DMS 273 treated with DMSO at 0.1 percent for 48 hours (cell line): ENCODE measurements at places on chromosomes 5 and 9.

GRCh38 chr9:6552033-6552432 lies 93.5 kb downstream of the GLDC start:
- peak; percentile 81 for DNase-seq

GRCh38 chr5:150104550-150104870 lies 18.2 kb upstream of the CSF1R start:
- no peak for DNase-seq

- no peak for DNase-seq
Measured at GRCh38 chr5:121366515-121366914, 485.2 kb upstream of the FTMT start.

GRCh38 chr9:131480258-131480657 lies 22.5 kb upstream of the POMT1 start:
- no peak for DNase-seq

- DNase-seq = no peak
Measured at GRCh38 chr9:87766697-87767096, 40.8 kb downstream of the CTSL start.

GRCh38 chr9:134620751-134621557 lies 20.6 kb upstream of the COL5A1 start:
- DNase-seq = no peak

- DNase-seq = no peak
Measured at GRCh38 chr5:133744051-133744959, 132.0 kb upstream of the FSTL4 start.

DNA sequence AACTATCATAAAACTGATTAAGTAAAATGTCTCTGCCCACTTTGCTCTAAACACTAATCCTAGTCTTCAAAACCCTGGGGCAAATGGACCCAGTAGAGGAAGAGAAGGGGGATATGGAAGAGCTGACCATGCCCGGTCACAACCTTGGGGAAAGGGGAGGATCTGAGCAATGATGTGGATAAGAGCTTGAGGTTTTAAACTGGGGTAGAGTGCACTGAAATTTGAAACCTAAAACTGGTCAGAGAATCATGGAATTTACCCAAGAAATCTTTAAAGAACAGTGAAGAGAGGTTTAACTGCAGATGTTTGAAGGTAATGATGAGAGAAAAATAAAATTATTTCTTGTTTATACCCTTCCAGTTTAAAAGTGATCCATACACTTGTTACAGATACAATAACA lies 110.8 kb downstream of the MRPS30 start:
- no peak for DNase-seq

DNA sequence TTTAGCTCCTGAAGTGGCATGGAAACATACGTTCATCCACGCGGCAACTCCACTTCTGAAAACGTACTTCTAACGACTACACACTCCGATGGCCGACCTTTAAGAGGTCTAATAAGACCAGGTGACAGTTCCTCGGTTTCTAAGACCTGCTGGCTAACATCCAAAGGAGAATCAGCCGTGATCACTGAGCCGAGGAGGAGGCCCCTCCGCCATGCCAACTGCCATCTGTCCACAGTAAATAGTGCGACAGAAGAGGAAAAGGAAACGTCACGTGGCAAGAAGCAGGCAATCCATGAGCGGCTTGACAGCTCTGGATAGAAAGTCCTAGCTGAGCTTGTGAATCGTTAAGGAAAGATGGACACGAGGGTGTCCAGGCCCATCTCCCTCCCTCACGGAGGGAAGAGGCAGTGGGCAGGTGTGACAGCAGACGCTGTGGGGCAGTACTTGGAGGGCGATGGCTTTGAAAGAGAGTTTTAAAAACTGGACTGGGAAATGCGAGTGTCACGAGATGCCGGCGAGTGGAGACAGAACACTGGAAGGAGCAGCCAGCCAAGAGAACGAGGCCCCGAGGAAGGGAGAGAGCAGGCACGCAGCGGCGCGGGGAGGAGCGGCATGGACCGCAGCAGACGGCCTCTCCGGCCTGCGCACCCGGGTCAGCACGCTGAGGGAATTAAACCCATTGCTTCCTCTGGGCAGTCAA lies 66.7 kb upstream of the TBC1D9B start:
- peak; percentile 53 for DNase-seq

- DNase-seq = no peak
Measured at GRCh38 chr9:8419596-8420275, 620.2 kb upstream of the DMAC1 start.

- no peak for DNase-seq
Measured at GRCh38 chr9:91530829-91531228, 107.2 kb upstream of the NFIL3 start.

- no peak for DNase-seq
Measured at GRCh38 chr5:176921714-176922113, 22.6 kb upstream of the HK3 start.

DNA sequence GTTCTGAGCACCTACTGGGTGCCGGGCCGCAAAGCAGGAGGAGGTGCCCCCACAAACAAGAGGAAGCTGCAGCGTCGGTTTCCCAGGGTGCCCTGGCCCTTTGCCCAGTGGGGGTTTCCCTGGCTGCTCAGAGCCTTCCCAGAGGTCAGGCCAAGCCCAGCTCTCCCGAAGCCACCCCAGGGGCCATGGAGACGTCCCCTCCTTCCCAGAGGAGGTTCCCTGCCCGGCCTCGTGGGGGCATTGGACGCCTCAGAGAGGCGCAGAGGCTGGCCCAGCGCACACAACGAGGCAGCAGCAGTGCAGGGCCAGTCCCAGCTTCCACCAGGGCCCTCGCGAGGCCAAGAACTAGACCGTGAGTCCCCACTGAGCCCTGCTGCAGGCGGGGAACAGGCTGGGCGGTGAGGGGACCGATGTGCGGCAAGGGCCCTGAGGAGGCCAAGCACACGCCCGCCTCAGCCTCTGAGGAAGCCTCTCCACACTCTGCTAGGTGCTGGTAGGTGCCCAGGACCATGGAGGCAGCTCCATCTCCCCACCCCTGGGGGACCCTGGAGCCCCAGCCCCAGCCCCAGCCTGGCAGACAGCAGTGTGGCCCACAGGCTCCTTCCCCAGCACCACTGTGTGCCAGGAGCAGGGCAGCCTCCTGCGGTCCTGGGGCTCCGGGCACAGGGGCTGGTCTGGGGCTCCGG lies 7.0 kb downstream of the DIPK1B start:
- DNase-seq = no peak

GRCh38 chr9:99980598-99980997 lies 74.1 kb downstream of the STX17 start:
- DNase-seq = no peak

DNA sequence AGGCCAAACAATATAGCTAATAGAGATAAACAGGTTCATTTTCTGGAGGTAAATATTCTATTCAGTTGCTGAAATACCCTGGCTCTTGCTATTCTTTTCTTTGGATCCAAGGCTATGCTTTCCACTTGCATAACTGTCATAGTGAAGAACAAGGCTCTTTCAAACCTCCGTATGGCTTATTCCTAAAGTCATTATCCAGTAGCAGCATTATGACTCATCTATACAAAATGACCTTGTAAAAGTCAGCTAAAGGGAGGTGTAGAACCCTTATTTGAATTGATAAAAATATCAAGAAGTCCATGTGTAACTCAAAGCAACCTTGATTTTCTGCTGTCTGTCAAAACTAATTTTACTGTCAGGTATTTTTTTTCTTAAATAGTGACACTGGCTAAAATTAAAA lies 447.8 kb downstream of the PLK2 start:
- DNase-seq = no peak

DNA sequence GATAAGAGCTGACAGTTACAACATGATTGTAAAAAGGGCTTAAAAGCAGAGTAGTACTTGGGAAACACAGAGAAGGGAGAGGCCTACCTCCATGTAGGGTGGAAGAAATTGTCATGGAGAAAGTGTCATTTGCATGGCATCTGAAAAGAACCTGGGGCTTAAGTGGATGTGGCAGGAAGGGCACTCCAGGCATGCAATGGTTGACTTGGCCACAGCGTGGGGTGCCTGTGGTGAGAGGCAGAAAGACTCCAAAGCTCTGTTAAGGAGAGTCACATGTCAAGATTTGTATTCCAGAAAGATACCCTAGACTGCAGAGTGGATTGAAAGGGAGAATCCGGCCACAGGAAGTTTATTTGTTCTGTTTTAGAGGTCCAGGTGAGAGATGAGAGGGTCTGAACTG lies 2.4 kb downstream of the POLR3G start:
- DNase-seq = no peak

DNA sequence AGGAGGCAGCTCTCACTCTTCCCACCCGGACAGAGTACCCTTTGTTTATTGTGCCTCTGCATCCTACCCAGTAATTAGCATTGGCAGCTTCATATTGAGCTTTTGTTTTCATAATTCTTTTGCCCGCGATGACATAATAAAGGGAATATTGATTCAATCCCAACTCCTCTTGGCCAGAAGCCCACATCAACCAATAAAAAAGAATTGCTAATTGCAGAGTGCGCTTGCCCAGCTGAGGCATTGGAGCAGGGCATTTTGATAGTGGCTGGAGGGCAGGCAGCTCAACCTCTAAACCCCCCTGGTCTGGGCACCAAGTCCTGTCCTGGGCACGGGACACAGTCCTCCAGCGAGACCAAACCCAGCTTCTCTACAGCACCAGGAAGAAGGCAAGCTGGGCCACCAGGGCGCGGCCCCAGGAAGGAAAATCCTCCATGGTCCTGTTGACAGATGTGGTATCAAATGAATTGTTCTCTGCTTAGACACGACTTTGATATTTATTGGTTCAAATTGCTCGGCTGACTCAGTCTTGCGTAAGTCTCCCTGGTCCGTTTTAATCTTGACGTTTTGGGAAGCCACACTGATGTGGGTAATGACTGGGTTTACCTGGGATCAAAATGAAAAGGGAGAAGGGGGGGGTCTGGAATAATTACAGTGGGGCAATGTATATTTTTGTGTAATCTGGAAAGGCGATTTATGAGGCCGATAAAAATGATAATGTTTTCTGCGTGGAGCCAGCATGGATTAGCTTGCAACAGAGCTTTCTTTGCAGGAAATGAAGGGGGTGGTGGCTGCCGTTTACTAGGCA lies 220.7 kb upstream of the MSX2 start:
- no peak for DNase-seq

GRCh38 chr5:137191179-137191578 lies 307.9 kb downstream of the SPOCK1 start:
- no peak for DNase-seq

DNA sequence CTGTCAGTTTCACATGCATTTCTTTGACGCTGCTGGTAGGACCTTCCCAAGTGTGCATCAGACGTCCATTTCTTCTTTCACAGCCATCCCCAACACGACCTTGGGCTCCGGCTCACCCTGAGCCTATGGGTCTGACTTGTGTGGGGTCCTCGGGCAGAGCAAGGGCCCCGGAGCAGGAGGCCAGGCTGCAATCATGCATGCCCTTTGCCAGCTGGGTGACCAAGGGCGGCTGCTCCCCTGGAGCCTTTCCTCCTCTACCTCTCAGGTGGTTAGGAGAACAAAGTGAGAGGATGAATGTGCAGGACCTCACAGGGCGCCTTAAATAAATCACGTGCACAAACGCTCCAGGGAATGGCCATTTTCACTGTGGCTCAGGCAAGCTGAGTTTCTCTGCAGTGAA lies 33.2 kb downstream of the TERT start:
- DNase-seq = no peak

DNA sequence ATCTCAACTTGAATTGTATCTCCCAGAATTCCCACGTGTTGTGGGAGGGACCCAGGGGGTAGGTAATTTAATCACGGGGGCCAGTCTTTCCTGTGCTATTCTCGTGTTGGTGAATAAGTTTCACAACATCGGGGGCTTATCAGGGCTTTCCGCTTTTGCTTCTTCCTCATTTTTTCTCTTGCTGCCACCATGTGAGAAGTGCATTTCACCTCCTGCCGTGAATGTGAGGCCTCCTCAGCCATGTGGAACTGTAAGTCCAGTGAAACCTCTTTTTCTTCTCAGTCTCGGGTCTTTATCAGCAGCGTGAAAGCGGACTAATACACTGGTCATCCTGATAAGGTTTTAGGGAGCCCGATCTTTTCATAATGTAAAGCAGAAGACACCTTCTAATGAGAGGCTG lies 687.0 kb upstream of the FTMT start:
- no peak for DNase-seq

- DNase-seq = no peak
Measured at GRCh38 chr5:528629-529511, 4.6 kb upstream of the SLC9A3 start.

GRCh38 chr5:2203774-2204173 lies 321.0 kb upstream of the IRX4 start:
- no peak for DNase-seq

DNA sequence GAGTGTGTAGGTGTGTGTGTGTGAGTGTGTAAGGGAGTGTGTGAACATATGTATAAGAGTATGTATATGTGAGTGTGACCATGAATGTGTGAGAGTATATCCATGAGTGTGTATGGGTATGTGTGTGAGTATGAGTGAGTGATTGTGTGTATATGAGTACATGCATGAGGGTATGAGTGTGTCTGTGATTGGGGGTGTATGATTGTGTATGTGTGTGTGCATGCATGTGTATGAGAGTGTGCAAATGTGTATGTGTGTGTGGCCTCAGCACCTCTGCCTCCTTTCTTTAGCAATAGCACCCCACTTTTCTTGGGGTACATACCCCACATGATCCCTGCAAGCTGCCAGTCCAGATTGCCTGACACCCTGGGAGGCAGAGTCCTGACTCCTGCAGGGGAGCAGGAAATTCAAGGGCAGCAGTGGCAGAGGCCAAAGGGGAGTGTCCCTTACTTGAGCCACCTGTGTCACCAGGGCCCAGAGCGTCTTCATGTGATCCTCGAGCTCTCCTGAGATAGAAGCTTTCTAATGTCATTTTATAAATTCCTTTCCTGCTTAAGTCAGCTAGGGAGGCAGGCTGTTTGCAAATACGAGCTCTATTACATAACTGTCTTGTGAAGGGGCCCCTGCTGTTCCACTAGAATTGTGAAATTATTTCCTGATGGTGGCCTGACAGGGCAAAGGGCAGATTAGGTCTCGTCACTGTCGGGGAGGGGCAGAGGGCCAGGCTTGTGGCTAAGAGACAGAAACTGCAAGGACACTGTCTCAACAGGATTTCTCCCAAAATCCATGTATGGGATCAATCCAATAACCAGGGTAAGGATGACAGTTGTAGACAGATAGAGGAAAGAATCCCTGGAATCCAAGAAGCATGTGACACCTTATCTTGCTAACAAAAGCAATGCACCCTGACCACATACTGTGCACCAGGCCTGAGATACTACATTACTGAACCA lies 389.1 kb downstream of the GADD45G start:
- no peak for DNase-seq

DNA sequence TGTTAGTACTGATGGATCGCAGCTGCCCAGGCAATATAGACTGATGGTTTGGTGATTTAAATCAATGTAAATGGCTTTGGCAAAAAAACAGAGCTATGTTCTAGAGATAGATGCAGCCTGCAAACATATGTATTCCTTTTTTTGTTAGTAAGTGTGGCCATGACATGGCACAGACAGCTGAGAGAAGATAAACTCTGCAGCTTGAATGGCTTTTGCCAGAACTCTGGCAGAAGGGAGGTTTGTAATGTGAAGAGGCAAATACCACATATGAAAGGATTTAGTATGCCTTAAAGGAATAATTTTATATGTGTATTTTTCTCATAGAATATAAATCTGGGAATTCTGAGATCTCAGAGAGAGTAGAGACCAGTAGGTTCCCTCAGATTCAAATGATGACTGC lies 340.2 kb upstream of the DMAC1 start:
- no peak for DNase-seq

- DNase-seq = no peak
Measured at GRCh38 chr9:113918697-113919350, 42.7 kb downstream of the ZNF618 start.

- DNase-seq = no peak
Measured at GRCh38 chr9:6581253-6581652, 64.3 kb downstream of the GLDC start.

- DNase-seq = no peak
Measured at GRCh38 chr5:95181644-95182043, 103.2 kb downstream of the MCTP1 start.

GRCh38 chr9:209143-209758 lies 5.4 kb upstream of the DOCK8 start:
- no peak for DNase-seq
